Temporal lobe (tissue), 4 donors: ENCODE measurements at places on chromosomes 6 and 20. TPM values are rescaled to one million over a fixed set of nuclear protein-coding genes. Genes with fewer than 3 reads are reported as not detected.

Gene TFAP2D
- total RNA-seq = 0.49 TPM

Gene MYB
- total RNA-seq = 2.5 TPM

Gene CCDC170
- total RNA-seq = 0.74 TPM

Gene POLH
- total RNA-seq = 7.4 TPM

Gene CTNNBL1
- total RNA-seq = 49.2 TPM

Gene NDRG3
- 40.3 TPM for total RNA-seq

Gene ERVFRD-1
- total RNA-seq = not detected

Gene PRICKLE4
- total RNA-seq = 0.49 TPM

Gene GNMT
- 0.74 TPM for total RNA-seq

Gene SLC52A3
- 0.49 TPM for total RNA-seq
